ENCODE measurements at places on chromosomes 5 and 9.
A peak's percentile ranks its signal among the peaks of the same experiment; 100 is the strongest.

DNA sequence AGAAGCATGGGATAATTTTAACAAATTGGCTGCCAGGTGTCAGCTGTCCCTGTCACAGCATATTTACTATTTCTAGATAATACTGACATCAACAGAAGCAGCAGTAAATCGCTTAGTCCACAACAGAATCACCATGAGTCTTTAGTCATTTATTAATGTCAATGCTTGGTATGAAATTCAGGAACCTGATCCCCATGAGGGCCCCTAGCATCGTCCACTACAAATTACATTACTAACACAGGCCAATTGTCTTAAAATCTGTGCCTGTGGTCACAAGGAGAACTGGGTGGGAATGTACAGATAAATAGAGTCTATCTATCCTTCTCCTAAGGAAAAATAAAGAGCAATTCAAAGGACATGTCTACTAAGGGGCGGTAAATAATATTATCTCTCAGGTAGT, 76.1 kb downstream of the TSSK1B start:
- DNase-seq, result no peak

DNA sequence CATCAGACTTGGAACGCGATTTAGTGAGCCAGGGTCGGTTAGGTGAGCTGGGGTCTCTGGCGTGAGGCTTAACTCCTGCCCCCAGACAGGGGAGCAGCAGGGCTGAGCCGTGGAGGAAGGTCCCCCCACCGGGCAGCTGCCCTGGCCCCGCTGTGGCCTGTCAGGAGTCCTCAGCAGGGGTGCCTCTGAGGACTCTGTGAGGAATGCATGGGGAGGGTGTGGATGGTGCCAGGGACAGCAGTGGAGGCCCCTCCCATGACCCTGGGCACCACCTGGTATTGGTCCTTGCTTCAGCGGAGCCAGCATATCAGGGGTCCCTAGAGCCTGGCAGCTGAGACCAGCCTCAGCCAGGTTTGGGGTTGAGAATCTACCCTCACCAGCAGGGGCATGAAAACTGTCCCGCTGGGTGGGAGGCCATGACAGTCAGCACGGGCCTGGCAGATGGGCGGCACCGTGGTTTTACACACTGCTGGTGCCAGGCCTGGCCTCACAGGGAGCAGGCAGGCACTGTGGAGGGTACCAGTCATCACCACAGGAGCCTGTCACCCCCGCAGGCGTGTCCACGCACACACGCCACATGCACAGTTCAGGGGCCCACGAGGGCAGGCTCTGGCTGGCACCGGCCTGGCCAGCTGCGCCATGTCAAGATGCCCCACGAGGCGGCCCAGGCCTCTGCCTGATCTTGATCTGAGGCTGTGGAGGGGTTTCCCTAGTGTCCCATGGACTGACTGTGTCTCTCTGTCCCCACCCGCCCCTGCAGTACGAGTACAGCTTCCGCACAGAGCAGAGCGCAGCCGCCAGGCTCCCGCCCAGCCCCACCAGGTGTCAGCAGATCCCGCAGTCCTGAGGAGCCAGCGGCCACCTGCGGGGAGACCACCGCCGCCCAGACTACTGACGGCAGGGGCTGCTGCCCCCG, 111.1 kb upstream of the LMX1B start:
- no peak for DNase-seq

DNA sequence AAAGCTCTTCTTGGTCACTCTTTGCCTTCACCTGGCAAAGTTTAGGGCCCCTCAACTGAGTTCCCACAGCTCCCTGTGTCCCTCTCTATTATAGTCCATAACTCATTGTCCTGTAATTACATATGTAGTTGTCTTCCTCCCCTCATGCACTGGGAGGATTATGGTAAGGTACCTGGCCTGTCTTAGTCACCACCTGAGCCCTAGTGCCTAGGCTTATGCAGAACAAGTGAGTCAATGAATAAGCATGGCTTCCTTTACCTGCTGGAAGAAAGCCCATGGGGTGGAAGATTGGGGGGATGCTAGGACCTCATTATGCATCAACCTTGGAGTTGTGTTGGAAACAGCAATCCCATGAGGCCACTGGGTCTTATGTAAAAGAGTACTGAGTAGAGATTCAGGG, 187.7 kb upstream of the TRIM32 start:
- no peak for DNase-seq

GRCh38 chr5:125109816-125110215, 363.4 kb upstream of the ZNF608 start:
- DNase-seq, result no peak

GRCh38 chr5:95808686-95809413, 13.7 kb downstream of the GLRX start:
- peak; percentile 87 for DNase-seq
